ENCODE measurements at places on chromosomes 13 and 19. TPM values are rescaled to one million over a fixed set of nuclear protein-coding genes. Genes with fewer than 3 reads are reported as not detected.

- DNase-seq: no peak
Measured at GRCh38 chr13:111153977-111154332, 38.8 kb downstream of the ARHGEF7 start.

NKPD1 gene
- 0.18 TPM for total RNA-seq

MEF2B gene
- 2.0 TPM for total RNA-seq

RPL18 gene
- total RNA-seq: 1,778 TPM

PEG3 gene
- total RNA-seq: not detected

- DNase-seq: no peak
Measured at GRCh38 chr13:53560556-53560955, 531.9 kb downstream of the OLFM4 start.

LRRC63 gene
- 0.55 TPM for total RNA-seq

- no peak for DNase-seq
Measured at GRCh38 chr13:46086421-46086922, 18.4 kb downstream of the CPB2 start.

MYPOP gene
- total RNA-seq: 4.9 TPM

DNA sequence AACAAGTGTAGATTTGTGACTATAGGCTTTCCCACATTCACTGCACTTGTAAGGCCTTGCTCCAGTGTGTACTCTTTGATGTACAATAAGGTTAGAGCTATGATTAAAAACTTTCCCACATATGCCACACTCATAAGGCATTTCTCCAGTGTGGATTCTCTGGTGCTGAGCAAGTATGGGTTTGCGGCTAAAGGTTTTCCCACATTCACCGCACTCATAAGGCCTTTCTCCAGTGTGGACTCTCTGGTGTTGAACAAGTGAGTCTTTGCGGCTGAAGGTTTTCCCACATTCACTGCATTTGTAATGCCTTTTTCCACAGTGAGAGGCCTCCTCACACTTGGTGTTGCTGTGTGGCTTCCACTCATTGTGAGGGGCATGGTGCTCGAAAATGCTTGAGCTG is 3.7 kb downstream of the ZNF772 start:
- DNase-seq: no peak

MAMSTR gene
- 0.69 TPM for total RNA-seq

- no peak for DNase-seq
Measured at GRCh38 chr19:22595918-22596341, 38.2 kb upstream of the ZNF492 start.

GRCh38 chr13:34070544-34071303 is 252.8 kb downstream of the RFC3 start:
- no peak for DNase-seq

GRCh38 chr13:73879346-73880015 is 254.7 kb downstream of the KLF12 start:
- no peak for DNase-seq

DNA sequence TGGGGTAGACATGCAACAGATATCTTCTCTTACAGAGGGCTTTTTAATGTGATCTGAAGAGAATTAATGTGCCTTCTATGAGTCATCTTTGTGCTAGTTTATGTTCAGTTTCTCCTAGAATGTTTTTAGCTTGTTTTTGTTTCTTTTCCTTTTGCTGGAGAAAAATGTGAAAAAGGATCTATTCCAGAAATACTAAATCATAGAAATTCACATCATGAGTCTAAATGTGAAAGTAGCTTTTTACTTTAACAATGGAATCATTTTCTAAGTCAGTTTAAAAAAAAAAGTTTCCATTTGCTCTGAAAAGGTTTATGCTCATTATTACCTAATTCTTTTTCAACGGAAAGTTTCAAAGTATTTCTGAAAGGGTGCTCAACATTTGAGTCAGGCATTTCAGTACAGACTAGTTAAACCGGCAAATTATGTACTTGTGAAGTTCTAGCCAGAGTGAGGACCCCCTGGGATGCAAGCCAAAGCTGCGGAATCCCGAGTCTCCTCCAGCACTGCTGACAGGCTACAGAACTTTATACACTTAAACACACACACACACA is 72.9 kb downstream of the SPATA13 start:
- DNase-seq: no peak

DNA sequence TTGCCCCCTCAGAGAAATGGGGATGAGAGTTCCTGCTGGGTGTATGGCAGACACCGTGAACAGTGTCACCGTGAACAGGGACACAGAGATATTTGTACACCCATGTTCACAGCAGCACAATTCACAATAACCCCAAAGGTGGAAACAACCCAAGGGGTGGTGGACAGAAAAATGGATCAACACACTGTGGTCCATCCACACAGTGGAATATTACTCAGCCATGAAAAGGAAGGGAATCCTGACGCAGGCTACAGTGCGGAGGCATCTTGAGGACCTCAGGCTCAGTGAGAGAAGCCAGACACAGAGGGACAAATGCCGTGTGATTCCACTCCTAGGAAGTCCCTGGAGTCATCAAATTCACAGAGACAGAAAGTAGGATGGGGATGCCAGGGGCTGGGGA is 7.6 kb upstream of the CELF5 start:
- DNase-seq: no peak
